Stimulated activated CD4-positive, alpha-beta T cell treated with anti-CD3 and anti-CD28 coated beads, Interleukin-12 subunit alpha, Interleukin-12 subunit beta, amount 100 ng/mL, for 24 hours (primary cell): ENCODE measurements at places on chromosomes 11 and 22.
A peak's percentile ranks its signal among the peaks of the same experiment; 100 is the strongest.

DNA sequence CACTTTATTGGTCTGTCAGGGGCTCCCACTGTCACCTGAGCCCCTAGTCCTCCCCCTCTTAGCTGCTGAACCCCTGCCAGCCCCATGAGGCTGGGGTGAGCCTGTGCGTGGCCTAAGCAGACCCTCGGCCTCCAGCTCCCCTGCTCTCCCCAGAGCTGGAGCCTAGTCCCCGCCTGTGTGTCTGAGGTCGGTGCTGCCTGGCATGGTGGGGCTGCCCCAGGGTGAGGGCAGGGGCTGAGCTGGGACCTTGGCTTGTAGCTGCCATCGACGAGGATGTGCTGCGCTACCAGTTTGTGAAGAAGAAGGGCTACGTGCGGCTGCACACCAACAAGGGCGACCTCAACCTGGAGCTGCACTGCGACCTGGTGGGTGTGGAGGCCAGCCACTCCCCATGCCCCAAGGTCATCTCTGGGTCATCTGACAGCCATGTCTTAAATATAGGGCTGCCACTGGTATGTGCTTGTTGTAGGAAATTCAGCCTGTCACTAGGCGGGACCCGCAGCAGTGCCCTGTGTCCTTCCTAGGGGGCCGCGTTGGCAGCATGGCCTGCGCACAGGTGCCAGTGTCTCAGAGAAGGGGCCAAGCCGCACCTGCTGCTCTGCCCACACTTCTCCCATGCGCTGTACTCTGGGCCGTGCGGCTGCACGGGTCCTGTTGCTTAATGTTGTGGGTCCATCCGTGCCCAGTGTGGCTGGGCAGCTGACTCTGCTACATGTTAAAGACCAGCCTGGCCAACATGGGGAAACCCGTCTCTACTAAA lies 21.0 kb downstream of the PPIL2 start:
- DNase-seq = no peak

GRCh38 chr22:20418211-20418788 lies 19.3 kb downstream of the SCARF2 start:
- peak; percentile 50 for DNase-seq

DNA sequence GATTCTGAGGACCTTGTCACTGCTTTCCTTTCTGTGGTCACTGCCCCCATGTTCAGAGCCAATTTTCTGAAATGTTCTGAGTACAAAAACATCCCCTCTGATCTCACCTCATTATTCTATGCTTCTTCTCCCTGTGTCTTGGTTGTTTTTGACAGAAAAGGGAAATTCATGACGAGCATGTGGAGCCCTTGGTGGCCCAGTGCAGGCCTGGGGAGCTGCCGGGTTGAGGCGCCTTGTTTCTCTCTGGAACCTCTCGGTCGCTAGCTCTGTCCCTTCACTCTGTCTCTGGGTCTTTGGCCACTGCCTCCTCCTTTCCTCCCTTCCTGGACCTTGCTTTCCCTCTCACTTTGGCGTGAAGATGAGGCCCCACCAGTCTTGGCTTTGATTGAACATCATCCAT lies 63.0 kb upstream of the THY1 start:
- no peak for DNase-seq

- no peak for DNase-seq
Measured at GRCh38 chr22:27580311-27580897, 221.2 kb downstream of the MN1 start.

DNA sequence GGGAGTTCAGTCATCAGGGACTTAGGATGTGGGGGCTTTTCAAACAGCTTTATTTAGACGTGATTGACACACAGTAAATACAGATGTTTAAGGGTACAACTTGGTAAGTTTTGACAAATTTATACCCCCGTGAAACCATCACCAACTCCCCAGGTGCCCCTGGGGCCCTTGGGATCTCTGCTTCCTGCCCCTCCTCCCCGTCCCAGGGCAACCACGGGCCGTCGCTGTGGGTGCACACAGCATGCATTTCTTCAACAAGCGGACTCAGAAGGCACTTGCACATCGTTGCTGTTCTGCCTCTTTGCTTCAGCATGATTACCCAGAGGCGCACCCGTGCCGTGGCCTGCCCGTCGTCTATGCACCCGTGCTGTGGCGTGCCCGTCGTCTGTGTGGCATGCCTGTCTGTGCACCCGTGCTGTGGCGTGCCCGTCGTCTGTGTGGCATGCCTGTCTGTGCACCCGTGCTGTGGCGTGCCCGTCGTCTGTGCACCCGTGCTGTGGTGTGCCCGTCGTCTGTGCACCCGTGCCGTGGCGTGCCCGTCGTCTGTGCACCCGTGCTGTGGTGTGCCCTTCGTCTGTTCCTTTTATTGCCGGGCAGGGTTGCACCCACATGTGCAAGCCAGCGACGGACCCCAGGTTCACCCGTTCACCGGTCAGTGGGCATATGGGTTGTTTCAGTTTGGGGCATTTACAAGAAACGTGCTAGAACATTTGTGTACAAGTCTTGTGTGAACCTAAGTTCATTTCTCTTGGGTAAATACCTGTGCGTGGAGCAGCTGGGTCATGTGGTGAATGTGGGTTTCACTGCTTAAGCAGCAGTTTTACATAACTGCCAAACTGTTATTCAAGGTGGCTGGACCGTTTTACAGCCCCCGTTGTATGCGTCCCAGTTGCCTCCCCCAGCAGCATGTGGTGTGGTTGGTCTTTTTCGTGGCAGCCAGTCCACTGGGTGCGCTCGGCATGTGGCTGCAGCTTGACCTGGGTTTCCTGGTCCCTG lies 8.3 kb downstream of the CD81 start:
- DNase-seq = no peak

DNA sequence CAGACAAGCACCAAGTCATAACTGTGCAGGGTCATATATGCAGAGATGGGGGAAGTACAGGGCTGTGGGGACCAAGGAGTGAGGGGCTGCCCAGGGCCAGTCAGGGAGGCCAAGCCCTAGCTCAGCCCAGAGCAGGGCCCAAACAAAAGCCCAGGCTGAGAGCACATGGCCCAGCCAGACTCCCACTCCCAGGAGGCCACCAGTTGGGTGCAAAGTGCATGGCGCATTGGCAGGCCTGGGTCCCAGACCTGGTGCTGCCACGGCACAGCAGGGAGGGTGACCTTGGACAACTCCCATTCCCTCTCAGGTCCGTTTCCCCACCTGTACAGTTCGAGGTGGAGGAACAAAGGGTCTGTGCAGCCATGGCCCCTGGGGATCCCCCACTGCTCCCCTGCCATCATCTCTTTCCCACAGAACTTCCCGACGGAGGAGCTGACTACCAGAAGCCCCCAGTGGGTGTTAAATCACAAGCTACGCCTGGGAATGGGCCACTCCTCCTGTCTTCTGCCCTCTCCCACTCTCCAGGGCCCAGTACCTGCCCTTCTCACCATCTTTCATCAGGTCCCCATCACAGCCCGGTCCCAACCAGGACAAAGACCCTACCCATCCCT lies 608 bp downstream of the NIPSNAP1 start:
- no peak for DNase-seq

GRCh38 chr11:95790933-95791708 lies 823 bp downstream of the CEP57 start:
- peak; percentile 41 for DNase-seq

DNA sequence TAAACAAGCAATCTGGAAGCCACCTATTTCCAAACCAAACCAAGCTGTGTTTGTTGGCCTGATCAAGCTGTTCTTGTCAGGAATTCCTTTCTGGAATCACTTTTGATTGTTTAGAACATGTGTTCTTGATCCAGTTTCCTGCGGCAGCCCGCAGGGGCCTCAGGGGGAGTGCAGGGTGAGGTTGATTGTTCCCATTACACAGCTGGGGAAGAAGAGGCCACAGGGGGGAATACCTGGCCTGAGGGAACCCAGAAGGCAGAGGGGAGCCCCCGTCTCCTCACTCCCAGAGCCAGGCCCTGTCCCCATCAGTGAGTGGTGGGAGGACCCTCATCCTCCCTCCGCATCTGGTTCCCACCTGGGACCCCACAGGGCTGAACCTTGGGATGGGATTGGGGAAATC lies 4.2 kb downstream of the MRGPRD start:
- DNase-seq = no peak
